ENCODE measurements at places on chromosomes 6 and 20. TPM values are rescaled to one million over a fixed set of nuclear protein-coding genes. Genes with fewer than 3 reads are reported as not detected.

DNA sequence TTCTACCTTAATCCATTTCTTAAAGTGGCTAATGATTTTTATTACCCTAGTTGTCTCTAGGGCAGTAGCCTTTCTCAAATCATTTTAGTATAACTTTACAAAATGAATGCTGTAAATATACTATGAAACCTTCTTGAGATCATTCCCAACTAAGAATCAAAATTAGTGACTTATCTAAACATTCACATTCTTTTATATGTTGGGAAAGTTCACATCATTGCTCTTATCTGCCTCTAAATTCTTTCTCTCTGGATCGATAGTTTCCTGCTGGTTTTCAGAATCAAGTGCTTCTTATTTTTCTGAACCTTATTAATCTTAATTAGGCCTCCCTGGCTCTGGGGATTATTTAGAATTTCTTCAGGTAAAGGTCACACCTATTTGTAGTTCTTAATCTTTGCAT is 126.8 kb downstream of the BCKDHB start:
- H3K4me1 ChIP-seq, result no peaks in the 10 kb centered on the region
- H3K27ac ChIP-seq, result no peak overlapping the region
- no peak overlapping the region for H3K4me3 ChIP-seq
- H3K27me3 ChIP-seq, result no peaks in the 10 kb centered on the region
- no peak for DNase-seq

- H3K4me1 ChIP-seq, result no peaks in the 10 kb centered on the region
- no peak overlapping the region for H3K4me3 ChIP-seq
- H3K27ac ChIP-seq, result no peak overlapping the region
Measured at GRCh38 chr6:165986311-165986913, 181.2 kb downstream of the TBXT start.

DNA sequence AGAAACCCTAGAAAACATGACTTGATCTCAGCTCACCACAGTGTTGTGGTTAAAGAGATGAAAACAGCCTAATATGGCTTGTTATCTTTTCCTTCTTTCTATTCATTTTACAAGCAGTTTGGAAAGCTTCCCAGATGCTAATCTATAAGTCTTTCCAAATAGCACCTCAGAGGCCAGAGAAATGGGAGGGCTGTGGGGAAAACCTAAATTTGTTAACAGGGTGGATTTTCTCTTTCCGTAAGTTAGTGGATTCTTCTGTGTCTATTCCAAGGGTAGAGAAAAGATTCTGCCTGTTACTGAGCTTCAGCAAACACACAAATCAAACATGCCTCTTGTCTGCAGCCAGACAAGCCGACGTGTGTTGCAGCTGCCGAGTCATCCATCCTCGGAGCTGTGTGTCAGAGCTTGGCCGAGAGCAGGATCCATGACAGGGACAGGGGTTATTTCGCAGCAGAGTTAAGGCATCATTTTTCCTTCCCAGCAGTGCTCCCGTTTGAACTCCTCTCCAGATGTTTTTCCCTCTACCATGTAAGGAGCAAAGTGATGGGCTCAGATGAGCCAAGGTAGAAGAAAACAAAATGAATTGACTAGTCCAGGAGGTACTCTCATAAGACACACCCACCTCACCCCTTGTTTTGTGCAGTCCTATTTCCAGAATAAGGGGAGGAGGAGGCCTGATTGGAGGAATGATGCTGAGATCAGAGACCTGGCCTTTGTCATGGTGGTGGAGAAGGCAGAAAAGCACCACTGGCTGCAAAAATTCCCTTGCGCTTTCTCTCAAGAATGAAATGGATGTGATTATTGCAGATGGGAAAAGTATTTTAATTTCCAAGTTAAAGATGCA is 560.0 kb downstream of the C6orf118 start:
- no peak overlapping the region for H3K4me3 ChIP-seq
- no peak for DNase-seq
- no peaks in the 10 kb centered on the region for H3K27me3 ChIP-seq
- no peak overlapping the region for H3K27ac ChIP-seq
- no peaks in the 10 kb centered on the region for H3K4me1 ChIP-seq

DNA sequence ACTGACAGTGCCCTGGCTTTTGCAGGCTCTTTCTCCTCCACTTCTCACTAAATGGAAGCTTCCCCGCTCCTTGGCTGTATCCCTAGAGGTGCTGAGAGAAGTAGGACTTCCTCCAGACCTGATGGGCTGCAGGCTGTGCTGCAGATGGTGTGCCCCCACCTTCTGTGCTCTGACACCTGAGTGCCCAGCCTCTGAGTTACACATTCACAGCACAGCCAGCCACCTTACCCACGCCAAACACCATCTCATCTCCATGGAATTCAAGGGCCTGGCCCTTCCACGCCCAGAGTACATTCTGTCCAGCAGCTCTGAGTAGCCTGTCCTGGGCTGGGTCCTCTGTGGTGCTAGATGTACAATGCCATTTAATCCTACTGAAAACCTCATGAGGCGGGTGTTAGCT is 5.3 kb downstream of the SFTA2 start:
- no peaks in the 10 kb centered on the region for H3K27me3 ChIP-seq
- H3K4me3 ChIP-seq, result no peak overlapping the region
- H3K27ac ChIP-seq, result peak overlapping the region; percentile 39
- peaks cover 36% of the 10 kb centered on the region for H3K36me3 ChIP-seq
- H3K4me1 ChIP-seq, result no peaks in the 10 kb centered on the region

- no peaks in the 10 kb centered on the region for H3K36me3 ChIP-seq
- DNase-seq, result no peak
- no peak overlapping the region for H3K4me3 ChIP-seq
- no peaks in the 10 kb centered on the region for H3K4me1 ChIP-seq
Measured at GRCh38 chr6:73696966-73697655, 1.1 kb downstream of the CD109 start.

The ADGRB3 gene
- 0.08 TPM for total RNA-seq
